ENCODE measurements at places on chromosomes 1 and 21.
A peak's percentile ranks its signal among the peaks of the same experiment; 100 is the strongest.

DNA sequence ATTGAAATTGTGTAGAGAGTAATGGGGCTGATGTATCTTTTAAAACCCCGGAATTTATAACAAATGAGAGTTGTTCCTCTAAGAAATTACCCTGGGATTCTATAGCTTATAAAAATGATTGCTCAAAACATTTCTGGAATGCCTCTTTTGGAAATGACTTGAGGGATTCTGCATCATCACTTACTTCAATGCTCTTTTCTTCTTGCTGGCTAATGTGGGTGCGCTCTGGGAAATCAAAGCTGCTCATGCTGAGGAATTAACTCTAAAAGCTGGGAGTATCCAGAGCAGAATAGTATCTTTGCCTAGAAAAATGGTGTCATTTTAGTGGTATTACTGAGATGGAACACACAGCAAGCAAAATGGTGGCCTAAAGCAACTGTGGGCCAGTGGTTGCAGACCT lies 23.0 kb upstream of the TBX15 start:
- DNase-seq = no peak

DNA sequence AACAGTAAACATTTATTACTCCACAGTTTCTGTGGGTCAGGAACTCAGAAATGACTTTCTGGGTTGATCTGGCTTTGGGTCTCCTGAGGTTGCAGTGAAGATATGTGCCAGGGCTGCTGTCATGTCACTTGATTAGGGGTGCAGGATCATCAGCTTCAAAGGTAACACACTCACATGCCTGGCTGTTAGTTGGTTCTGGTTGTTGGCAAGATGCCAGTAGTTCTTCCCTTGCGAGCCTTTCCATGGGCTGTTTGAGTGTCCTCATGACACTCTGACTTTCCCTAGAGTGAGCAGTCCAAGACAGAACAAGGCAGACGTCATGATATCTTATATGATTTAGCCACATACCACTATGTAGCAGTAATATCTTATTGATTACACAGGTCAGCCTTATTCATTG lies 1.8 kb downstream of the SWT1 start:
- no peak for DNase-seq

- DNase-seq = peak; percentile 22
Measured at GRCh38 chr1:173405834-173406233, 71.3 kb upstream of the PRDX6 start.

DNA sequence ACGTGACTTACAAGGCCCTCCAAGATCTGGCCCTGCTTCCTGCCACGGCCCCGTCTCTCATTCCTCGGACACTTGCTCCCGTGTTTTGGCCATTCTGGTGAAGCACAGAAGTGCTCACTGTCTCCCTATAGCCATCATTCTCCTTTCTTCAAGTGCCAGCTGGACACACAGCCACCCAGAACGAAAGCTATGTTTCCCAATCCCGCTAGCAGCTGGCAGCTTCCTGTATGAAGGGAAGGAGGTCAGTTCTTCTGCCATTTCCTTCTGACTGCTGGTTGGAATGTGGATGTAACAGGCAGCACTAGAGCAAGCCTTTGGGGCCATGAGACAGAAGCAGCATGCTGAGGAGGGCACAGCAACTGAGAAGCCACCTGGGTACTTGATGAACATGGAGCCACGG lies 82.8 kb downstream of the TGFBR3 start:
- DNase-seq = no peak

GRCh38 chr1:205284420-205285144 lies 37.0 kb downstream of the NUAK2 start:
- DNase-seq = peak; percentile 87

DNA sequence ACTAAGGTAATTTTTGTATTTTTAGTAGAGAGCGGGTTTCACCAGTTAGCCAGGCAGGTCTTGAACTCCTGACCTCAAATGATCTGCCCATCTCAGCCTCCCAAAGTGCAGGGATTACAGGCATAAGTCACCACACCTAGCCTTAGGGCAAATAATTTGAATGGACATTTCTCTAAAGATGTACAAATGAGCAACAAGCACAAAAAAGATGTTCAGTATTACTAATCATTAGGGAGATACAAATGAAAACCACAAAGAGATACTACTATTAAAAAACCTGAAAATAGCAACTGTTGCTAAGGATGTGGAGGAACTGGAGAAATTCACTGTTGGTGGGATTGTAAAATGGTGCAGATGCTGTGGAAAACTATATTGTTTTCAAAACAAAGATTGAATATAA lies 79.1 kb downstream of the GABPA start:
- no peak for DNase-seq

DNA sequence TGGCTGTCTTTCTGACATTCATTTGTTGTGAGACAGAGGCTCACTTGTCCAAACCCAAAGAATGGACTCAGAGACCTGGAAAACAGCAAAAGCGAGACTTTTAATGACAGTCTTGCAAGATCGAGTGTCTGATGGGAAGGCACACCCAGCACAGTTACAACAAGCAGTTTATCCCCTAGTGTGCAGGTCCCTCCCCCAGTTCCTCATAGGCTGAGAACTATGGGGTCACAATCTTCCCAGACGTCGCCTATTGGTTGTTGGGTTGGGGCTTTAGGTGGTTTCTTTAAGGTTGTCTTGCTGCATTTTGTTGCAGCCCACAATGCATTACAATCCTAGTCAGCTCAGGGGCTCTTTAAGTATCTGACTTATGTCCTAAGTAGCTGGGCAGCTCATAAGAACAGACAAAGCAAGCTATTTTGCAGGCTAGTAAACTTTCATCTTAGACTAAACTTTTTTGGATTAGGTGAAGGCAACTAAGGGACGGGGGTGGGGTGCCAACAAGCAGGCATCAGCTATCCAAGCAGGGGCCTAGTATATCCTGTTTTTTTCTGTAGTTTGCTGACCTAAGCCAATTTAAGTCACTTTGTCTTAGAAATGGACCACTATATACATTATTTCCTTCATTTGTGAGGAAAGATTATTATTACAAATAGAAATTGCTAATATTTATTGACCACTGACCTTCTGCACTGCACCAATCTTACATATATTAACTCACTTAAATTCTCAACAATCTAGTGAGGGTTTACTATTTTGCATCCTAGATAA lies 151.8 kb downstream of the SETD4 start:
- DNase-seq = no peak

DNA sequence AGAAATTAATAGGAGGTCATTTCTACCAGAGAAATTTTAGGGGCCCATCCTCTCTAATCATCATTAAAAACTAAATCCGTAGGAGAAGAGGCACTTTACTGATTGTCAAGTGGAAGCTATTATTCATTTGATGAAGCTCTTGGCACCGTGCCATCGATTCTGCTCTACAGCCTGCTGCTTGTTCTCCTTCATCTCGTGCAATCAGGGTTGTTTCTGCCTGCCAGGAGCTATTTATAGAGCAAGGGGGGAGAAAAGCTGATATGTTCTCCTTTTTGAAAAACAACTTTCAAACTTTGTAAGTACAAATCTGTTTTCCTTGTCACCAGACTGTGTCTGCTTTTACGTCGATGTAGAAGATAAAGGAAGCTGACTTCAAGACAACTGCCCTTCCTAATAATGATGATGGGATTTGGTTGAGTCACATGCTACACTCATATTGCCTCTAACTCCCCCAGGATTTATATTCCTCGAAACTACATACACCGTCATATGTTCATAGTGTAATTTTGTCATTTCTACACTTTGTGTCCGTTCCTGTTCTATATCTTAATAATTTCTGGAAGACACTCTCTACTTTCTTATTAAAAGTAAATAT lies 169.6 kb upstream of the LHX8 start:
- no peak for DNase-seq

- peak; percentile 27 for DNase-seq
Measured at GRCh38 chr1:20640183-20640597, 6.9 kb downstream of the PINK1 start.

- no peak for DNase-seq
Measured at GRCh38 chr1:66705110-66705509, 47.1 kb upstream of the DYNLT5 start.

DNA sequence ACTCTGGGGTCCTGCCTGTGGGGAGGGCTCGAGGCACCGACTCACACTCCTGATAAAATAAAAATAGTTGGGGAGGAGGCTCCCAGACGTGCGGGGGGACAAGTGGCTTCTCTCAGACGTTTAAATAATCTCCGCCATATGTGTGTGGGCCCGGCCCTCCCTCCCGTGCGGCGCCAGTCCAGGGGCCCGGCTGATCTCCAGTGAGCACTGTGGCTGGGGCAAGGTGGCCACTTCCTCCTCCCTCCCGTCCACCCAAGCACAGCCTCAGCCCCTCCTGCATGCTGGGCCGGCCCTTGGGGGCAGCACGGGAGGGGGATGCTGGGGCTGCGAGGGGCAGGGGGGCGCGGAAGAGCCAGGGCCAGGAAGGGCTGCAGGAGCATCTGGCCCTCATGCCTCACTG lies 4.0 kb upstream of the PLCH2 start:
- DNase-seq = no peak

GRCh38 chr21:33089395-33090119 lies 19.6 kb downstream of the OLIG1 start:
- DNase-seq = no peak

- DNase-seq = no peak
Measured at GRCh38 chr1:48114596-48115382, 107.7 kb upstream of the SLC5A9 start.

- DNase-seq = no peak
Measured at GRCh38 chr1:61233121-61233660, 150.8 kb downstream of the NFIA start.

GRCh38 chr1:94908190-94908589 lies 18.7 kb downstream of the CNN3 start:
- no peak for DNase-seq

- no peak for DNase-seq
Measured at GRCh38 chr1:197976368-197976767, 59.2 kb downstream of the LHX9 start.

DNA sequence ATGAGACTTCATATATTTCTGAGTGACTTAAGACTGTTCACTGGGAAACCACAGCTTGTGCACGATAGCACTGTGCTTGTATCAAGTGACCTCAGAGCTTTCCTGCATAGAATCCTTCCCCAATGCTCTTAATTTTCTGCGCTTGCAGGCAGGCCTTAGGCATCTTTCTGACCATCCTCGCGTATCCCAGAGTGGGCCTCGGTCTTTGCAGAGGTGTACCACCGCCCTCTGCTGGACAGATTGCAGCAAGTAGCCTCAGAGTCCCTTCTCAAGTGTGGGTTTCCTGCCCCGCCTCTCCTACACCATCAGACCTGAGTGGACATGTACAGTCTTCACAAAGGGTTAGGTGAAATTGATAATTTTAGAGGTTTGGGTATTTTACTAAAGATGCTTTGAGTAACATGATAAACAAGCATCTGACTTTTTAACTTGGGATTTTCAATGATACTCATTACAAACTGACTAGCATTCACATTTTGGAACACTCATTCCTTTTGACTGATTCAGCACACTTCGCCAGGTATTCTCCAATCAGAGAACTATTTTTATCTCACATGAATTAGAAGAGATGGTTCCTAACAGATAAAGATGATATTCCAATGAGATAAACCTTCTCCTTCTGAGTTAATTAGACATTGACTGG lies 246.5 kb upstream of the USP25 start:
- peak; percentile 71 for DNase-seq

GRCh38 chr1:93842750-93843500 lies 36.1 kb downstream of the DNTTIP2 start:
- no peak for DNase-seq

DNA sequence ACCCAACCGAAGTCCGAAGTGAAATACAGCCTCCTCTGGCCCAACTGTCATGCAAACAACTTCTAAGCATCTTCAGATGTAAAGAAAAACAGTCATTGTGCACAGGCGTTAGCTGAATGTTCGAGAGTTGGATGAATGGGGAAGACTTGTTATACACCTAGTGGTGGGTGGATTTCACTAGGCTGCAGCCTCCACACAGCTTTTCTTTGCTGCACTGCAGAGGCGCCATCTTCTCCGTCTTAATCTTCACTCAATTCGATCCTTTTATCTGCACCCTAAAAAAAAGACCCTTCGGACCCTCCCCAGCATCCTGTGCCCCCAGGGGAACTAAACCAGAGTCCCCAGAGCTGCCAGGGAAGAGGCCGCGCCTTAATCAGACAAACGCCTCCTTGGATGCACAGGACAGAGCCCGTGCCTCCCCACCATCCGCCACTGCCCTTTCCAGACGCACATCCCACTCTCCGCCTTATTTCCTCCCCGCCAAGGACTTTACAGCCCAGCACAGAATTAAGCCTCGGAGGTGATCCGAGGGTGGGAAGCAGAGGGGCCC lies 1.4 kb downstream of the APP start:
- DNase-seq = no peak

GRCh38 chr1:68409426-68409825 lies 40.3 kb downstream of the RPE65 start:
- DNase-seq = no peak

- DNase-seq = no peak
Measured at GRCh38 chr1:104671684-104672353, 922.1 kb downstream of the AMY1C start.

DNA sequence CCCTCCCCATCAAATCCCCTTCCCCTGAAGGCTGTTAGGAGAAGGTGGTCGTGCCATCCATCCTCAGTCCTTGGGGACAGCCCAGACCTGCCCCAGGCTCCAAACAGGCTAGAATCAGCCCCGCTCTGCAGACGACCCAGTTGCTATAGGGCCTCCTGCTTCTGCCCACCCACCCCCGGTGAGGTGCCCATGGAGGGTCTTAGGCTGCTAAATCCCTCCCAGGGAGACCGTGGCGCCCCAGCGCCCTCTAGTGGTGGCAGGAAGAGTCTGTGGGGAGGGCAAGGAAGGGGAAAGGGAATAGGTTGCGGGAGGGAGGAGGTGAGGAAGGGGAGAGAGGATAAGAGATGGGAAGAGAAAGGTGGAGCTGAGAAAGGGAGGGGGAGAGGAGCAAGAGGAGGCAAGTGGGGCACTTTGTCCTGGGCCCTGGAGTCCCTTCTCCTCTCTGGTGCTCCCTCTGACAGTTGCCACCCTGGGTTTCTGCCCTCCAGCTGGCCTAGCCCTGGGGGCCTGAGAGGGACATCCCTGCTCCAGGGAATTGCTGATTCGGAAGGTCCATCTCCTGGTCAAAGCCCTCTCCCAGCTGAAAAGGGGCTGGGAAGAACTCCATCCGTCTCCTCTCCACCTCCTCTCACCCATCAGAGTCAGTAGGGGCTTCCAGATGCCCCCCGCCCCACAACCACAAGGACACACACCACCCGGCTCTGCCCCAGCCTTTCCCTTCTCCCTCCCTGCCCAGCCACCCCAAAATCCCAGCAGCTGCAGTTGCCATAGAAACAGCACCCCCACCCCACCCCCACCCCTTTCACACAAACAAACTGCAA lies 55.4 kb downstream of the CAMK2N1 start:
- no peak for DNase-seq

GRCh38 chr1:47333578-47333921 lies at the start of gene CMPK1:
CMPK1 (plus strand) TSS chr1:47333790; CDS start chr1:47333946, 156 bp downstream.
- DNase-seq = peak; percentile 72

DNA sequence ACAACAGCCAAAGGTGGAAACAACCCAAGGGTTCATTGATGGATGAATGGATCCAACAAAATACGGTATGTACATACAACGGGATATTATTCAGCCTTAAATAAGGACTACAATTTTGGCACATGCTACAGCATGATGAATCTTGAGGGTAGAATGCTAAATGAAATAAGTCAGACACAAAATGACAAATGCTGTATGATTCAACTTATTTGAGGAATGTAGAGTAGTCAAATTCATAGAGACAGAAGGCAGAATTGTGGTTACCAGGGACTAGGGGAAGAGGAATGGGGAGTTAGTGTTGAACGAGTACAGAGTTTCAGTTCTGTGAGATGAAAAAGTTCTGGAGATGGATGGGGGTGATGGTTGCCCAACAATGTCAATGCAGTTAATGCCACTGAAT lies 118.0 kb upstream of the PAXBP1 start:
- DNase-seq = no peak

Data from HFF-Myc (cell line).